ENCODE measurements at places on chromosomes 6 and 20. TPM values are rescaled to one million over a fixed set of nuclear protein-coding genes. Genes with fewer than 3 reads are reported as not detected.
A peak's percentile ranks its signal among the peaks of the same experiment; 100 is the strongest.

Gene FIG4
- 51.3 TPM for total RNA-seq

Gene NNAT
- total RNA-seq = not detected

GRCh38 chr20:15342991-15343523 is 1005.6 kb upstream of the FLRT3 start:
- DNase-seq = no peak

Gene CFAP61
- not detected for total RNA-seq

Gene MAP3K7
- total RNA-seq = 91.9 TPM

DNA sequence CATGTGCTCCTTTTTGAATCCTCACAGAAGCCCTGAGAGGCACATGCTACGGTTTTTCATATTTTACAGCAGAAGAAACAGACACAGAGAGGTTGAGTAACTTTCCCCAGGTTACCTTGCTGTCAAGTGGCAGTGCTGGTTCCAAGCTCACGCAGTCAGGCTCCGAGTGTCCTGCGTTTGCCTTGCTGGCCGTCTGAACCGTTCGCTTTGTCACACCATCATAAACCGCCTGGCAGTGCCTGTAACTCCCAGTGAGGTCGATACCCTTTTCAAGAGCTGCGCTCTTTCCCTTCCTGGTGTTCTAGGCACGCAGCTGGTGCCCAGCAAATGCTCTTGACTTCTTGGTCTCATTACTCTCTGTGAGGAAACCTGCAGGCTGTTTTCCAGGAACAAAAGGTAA is 31.3 kb upstream of the KCNG1 start:
- DNase-seq = no peak

GRCh38 chr20:31723069-31723318 is 326 bp upstream of the BCL2L1 start:
- no peak for DNase-seq

DNA sequence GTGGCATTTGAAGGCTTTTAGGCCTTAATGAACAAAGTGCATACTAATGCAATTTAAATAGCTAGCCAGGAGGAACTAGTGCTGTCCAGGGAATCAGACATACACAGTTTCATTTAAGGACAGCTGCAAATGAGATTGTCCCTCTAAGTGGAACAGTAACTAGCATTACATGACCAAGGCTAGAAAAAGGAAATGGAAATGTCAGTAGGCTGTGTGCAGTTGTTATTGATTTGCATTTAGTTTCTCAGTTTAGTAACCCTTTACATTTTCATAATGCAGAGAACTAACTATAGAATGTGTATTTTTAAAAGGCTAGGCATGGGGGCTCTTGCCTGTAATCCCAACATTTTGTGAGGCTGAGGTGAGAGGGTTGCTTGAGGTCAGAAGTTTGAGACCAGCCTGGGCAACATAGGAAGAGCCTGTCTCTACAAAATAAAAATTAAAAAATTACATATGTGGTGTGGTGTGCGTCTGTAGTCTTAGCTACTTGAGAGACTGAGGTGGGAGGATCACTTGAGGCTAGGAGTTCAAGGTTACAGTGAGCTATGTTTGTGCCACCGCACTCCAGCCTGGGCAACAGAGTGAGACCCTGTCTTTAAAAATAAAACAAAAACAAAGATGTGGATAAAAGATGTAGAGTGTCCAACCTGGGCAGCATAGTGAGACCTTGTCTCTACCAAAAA is 468.0 kb downstream of the UTRN start:
- DNase-seq = no peak

- no peak for DNase-seq
Measured at GRCh38 chr6:100378576-100378975, 86.1 kb downstream of the SIM1 start.

Gene ABHD16B
- not detected for total RNA-seq

- no peak for DNase-seq
Measured at GRCh38 chr6:340991-341827, 48.9 kb downstream of the DUSP22 start.

GRCh38 chr6:30884521-30885480 is 482 bp downstream of the DDR1 start:
- DNase-seq = peak; percentile 76

Gene MAS1
- not detected for total RNA-seq

DNA sequence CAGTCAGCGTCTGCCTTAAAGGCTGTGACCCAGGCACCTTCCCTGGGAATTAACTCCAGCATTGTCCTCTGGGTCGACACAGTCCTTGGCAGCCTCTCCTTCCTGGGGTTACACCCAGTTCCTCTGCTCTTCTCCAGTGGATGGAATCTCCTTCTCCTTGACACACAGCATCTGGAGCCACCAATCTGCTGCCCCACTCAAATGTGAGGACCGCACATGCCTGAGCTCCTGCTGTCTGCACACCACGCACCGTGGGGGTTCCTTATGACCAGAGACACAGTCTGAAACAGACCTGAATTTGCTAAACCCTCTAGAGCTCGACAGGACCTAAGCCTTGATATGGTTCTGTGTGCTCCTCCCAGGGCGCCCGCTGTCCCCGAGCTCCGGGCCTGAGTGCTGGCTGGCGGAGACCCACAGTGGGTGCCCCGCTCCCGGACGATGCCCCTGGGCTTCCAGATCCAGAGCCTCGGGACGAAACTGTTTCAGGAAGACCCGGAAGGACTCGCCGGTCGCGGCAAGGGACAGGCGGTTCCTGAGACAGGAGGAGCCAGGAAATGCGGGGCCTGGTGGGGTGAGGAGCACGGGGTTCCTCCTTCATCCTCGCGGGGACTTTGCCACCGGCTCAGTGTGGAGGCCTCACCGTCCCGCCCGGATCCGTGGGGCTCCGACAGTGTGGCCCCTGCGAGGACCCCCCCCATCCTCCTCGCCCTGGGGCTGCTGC is 2.5 kb upstream of the RAET1G start:
- peak; percentile 27 for DNase-seq

- DNase-seq = no peak
Measured at GRCh38 chr6:85113934-85114580, 335.8 kb upstream of the NT5E start.

GRCh38 chr20:57770852-57771720 is 61.3 kb upstream of the PMEPA1 start:
- DNase-seq = no peak

DNA sequence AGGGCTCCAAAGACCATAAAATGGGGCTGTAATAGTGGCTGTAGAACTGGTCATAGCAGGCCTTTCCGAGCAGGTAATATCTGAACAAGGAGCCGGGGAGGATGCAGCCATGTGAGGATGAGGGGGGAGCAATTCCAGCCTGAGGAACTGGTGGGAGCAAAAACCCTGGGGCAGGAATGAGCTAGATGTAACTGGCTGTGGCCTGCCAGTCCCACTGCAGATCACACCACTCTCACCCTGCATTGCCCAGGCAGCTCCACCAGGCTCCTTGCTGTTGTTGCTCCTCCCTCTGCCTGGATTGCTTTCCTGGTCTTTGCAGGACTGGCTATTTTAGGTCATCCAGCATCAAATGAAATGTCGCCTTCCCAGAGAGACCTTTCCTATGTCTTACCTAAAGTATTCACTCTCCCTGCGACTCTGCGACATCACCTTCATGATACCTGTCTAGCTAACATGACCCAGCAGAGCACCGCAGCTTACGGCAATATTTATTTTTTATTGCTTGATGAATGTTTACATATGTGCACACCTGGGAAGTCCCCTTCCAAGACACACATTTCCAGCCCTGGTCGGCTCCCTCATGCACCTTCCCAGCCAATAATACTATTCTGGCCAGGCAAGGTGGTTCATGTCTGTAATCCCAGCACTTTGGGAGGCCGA is 2.4 kb upstream of the ZFP64 start:
- DNase-seq = no peak

Gene SAPCD1
- 10.1 TPM for total RNA-seq

- peak; percentile 31 for DNase-seq
Measured at GRCh38 chr20:3423126-3423525, 15.7 kb upstream of the DNAAF9 start.

DNA sequence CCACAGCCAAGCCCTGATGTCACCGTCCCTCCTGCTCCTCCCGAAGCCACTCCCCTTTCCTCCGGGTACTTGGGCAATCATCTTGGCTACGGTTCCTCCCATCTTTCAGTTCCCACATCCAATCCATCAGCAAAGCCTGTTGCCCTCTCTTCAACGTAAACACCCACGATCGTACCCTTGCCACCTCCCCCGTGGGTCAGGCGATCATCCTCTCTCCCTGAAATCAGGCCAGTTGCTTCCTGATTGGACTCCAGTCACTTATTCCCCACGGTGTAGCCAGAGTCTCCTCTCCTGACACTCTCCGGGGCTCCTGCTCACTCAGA is 44.5 kb downstream of the SULF2 start:
- peak; percentile 29 for DNase-seq

Gene PAK5
- 1.6 TPM for total RNA-seq

GRCh38 chr20:7031222-7031621 is 263.7 kb downstream of the BMP2 start:
- peak; percentile 2 for DNase-seq

Gene NFATC2
- total RNA-seq = 0.19 TPM

DNA sequence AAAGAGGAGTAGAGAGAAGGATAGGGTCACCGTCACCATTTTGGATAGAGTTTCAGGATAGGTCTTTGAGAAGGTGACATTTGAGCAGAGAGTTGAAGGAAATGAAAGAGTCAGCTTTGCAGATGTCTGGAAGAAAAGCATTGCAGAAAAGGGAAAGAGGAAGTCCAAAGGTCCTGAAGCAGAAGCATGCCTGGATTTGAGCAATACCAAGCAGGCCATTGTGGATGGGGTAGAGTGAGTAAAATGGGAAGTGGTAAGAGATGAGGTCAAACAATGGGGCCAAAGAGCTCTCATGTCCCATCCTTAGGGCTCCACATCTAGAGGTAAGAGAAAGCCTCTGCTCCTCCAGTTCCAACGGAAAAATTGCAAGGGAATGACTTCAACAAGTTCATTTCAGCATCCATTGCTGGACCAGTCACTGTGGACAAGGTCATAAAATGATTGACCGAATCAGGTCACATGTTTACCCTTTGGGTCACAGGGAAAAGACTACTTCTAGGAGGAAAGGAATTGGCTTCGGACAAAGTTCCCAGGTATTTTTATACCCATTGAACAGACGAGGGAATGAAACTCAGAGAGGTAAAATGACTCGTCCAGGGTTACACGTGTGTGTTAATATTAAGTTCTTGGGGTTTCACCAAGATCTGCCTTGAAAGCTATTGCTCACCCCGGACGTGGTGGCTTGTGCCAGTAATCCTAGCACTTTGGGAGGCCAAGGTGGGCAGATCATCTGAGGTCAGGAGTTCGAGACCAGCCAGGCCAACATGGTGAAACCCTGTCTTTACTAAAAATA is 6.6 kb upstream of the SAMHD1 start:
- DNase-seq = no peak

GRCh38 chr20:62828511-62829230 is 11.8 kb downstream of the COL9A3 start:
- no peak for DNase-seq

Gene CNR1
- total RNA-seq = 0.26 TPM

Measured in neural progenitor cell (in vitro differentiated cells).